NCI-H1417 treated with DMSO at 0.1 percent for 48 hours (cell line): ENCODE measurements at places on chromosomes 7 and 10.

- DNase-seq = no peak
Observed at GRCh38 chr7:102004848-102005247, 187.4 kb downstream of the CUX1 start.

DNA sequence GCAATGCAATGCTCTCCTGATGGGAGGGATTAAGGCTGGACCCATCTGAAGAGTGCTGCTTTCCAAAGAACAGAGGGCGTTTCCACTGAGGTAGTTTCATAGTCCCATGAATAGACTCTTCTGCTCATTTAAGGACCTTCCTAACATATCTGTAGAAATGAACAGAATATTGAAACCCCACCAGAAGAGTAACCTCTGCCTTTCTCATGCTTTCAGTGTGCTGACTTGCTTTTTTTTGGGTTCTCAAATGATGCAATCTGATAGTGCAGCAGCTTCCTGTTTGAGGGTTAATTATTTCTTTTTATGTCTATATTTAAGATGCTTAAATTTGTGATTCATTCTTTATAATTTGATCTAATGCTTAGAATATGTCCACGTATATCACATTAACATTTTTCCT, 82.2 kb downstream of the GATA3 start:
- DNase-seq = no peak

DNA sequence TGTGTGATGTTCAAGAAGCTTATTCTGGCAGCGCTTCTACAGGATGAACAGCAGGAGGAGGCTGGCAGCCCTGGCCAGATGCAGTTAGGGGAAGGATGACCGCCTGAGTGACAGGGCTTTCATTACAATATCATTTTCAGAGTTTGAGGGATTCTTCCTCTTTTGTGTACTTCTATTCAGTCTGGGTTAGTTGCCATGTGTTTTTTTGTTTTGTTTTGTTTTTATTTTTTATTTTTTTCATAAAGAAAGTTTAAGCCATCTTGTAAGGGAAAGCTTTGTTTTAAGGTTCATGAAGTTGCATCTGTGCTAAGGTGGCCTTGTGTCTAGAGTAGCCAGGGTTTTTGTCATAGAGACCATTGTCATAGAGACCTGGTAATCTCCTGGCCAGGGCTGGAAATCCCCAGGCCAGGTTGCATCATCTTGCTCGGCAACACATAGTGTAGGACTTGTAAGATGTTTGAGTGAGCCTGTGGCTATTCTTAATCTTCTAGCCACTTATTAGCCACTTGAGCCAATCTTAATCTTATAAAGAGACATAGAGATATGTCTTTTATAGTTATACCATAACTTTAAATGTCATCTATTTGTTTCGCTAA, 230.5 kb upstream of the TMEM229A start:
- DNase-seq = no peak

DNA sequence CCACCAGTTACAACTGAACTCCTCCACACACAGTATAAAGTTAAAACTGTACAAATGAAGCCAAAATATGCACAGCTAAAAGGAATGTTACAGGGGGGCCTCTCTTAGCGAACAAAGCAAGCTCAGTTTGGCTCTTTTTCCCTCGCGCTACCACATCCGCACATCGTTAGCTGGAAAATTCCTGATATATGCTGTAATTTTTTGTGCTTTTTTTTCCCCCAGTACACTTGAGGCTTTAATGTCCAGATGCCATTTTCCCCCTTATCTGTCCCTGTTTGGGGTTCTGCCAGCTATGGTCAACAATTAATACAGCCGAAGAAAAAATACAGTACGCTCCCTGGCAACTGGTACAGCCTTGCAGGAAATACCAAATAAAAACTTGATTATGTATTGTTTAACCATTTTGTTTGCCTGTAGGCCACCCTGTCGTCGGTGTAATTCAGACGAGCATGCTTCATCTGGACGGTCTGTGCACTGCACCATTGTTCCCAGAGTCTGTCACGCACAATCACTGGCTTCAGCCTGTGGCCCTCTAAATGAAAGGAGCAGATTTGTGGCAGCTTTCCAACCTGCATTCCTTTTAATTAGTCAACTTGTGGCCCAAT, 108.1 kb upstream of the FAM133B start:
- DNase-seq = no peak

DNA sequence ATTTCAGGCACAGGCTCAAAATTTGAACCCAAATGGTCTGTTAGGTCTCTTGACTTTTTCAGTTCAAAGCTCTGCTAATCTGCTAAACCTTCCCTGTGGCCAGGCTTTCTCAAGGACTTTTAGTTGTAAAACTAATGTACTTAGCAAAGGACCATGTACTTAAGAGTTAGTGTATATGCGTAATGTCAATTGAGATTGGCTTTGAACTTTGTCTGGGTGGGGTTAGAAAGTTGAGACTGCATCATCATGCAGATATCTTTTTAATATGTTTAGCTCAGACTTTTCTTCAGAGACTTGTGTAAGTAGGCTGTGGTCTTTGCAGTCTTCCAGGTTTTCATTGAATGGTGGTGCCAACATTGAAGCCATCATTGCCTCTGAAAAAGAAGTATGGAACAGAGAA, 33.7 kb downstream of the CYP51A1 start:
- DNase-seq = no peak

DNA sequence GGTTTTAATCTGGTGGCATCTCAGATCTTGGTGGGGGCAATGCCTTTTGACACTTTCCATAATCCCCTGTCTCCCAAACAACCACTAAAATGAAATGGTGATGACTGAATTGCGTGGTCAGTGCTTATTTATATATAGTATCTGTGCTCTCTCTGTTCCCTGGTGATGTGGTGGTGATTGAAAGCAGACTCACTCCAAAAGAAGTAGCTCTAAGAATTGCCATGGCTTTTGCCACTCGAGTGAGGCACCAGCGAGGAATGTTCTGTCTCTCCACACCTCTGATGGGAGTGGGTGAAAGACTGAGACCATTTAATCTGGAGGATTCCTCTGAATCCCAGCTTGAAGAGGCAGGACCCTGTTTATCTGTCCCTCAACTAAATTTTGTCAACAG, 2.8 kb downstream of the DUSP5 start:
- no peak for DNase-seq

GRCh38 chr10:130968964-130969363, 342.6 kb downstream of the TCERG1L start:
- DNase-seq = no peak

DNA sequence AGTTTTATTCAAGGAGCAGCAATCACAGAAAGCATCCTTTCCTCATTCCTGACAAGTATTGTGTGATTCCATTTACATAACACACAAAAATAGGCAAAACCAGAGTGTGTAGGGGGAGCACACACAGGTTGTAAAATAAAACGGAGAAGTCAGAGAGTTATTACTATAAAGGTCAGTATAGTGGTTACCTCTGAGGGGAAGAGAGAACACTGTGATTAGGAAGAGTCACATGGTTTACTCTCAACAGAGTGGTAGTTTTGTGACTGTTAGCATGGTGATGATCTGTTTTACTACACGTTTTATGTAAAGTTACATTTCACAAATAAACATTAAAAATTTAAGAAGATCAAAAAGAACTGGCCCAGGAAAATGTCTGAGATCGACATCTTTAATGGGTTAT, 74.6 kb downstream of the VPS41 start:
- no peak for DNase-seq

DNA sequence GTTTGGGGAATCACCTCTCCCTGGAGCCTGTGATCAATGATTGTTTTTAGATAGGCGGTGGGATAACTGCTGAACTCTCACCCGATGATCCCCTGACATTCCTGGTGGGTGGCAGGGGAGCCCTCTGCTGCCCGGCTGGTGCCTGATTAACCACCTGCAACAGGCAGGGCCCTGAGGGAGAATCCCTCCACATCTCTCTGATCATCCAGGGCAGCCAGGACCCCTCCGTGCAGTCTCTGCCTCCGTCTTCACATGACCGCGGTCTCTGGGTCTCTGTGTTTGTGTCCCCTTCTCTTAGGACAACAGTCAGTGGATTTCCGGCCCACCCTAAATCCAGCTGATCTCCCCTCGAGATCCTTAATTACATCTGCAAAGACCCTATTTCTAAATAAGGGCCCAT, 17.4 kb downstream of the CALML5 start:
- no peak for DNase-seq

DNA sequence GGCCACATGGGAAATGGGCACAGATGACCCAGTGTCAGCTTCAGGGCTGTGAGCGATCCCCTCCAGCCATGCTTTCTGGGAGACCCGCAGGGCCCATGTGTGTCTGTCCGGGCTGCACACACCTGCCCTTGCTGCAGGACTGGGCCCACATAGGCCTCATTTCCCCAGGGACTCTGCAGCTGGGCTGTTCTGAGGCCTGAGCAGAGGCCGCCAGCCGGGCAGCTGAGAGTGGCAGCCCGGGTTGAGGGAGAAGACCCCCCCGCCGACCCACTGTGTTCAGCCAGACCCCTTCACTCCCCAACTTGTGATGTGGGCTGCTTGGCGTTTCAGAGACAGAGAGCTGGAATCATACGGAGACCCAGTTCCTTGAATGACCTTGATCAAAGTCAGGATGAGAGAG, 50.1 kb upstream of the DPYSL4 start:
- DNase-seq = no peak
